Panc1 (cell line): ENCODE measurements at places on chromosomes 4 and X. TPM values are rescaled to one million over a fixed set of nuclear protein-coding genes. Genes with fewer than 3 reads are reported as not detected.

L1CAM gene
- 819 TPM for total RNA-seq

XAGE2 gene
- total RNA-seq = not detected

AWAT2 gene
- total RNA-seq = not detected

PNMA3 gene
- 0.41 TPM for total RNA-seq

- DNase-seq = no peak
Observed at GRCh38 chr4:115972967-115973366, 859.5 kb upstream of the NDST4 start.

GRCh38 chr4:85783483-85783882 is 308.5 kb downstream of the ARHGAP24 start:
- DNase-seq = no peak

- no peak for DNase-seq
Observed at GRCh38 chr4:56874923-56875322, 32.8 kb upstream of the REST start.

- DNase-seq = no peak
Observed at GRCh38 chr4:78014889-78015886, 41.9 kb upstream of the FRAS1 start.
